ENCODE measurements at places on chromosomes 13 and 19. TPM values are rescaled to one million over a fixed set of nuclear protein-coding genes. Genes with fewer than 3 reads are reported as not detected.
A peak's percentile ranks its signal among the peaks of the same experiment; 100 is the strongest.

GRCh38 chr13:112905619-112905989 lies 63.4 kb upstream of the MCF2L start:
- DNase-seq: no peak

- no peak for DNase-seq
These were observed 8.1 kb upstream of the LILRB4 start for GRCh38 chr19:54654447-54655321.

DNA sequence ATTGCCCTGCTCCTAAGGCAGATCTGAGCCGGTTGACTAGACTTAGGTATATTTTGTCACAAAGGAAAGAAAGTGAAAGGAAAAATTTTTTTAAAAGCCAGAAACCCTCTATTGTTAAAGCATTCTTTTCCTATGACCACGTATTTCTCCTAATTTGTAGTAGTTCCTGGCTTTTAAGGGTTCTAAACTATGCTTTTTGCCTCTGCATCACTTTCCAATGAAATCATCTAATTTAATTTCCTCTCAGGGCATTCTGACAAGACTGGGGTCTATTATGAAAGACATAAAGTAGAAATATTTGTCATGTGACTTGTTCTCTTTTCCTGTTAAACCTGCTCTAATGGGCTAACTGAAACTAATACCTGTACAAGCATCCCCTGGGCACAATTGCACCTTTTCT lies 233.0 kb upstream of the PRR20A start:
- DNase-seq: no peak

The MEIOSIN gene
- total RNA-seq: not detected

The DHDH gene
- 0.41 TPM for total RNA-seq

GRCh38 chr13:36313047-36313969 lies 15.7 kb upstream of the CCDC169 start:
- DNase-seq: no peak

The PRKD2 gene
- 44.1 TPM for total RNA-seq

The TCF3 gene
- total RNA-seq: 56.9 TPM

DNA sequence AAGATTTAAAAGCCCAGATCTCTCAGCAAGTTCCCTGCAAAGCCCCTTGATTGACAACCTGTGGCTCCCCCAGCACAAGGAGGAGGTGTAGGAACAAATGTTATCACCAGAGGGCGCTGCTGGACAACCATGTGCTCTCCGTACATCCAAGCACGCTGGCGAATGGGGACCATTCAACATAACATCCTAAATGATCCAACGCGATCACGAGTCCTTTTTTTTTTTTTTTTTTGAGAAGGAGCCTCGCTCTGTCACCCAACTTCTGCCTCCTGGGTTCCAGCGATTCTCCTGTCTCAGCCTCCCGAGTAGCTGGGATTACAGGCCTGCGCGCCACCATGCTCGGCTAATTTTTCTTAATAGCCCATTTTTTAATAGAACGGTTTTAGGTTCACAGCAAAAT lies 52.0 kb downstream of the NWD1 start:
- peak; percentile 87 for DNase-seq

The TUBA3C gene
- not detected for total RNA-seq

DNA sequence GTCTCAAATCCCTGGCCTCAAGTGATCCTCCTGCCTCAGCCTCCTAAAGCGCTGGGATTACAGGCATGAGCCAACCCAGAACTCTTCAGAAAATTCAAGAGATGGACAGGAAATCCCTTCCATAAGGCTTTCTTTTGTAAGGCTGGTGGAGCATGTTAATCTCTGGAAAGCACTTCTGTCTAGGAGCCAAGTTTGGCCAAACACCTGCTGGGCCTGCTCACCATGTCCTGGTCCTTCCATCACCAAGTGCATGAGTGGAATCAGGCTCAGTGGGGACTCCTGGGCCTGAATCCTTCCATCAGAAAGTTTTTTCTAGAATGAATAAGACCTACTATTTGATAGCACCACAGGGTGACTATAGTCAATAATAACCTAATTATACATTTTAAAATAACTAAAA lies 148.0 kb downstream of the DCLK1 start:
- no peak for DNase-seq

DNA sequence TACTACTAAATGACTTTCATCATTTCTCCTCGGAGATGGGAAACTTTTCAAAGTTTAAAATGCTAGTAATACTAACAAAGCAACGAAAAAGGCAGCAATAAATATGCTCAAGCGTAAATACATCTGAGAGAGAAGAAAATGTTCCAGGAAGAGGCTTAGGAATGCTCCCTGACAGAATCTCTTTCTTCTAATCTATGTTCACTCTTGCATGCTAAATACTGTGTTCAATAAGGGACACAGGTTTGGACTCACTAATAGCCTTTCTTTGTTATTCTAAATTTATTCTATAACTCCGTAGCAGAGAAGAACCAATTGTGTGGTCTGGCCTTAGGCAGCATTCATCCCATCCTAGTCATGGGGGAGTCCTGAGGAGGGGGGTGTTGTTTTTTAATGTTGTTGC lies 823.0 kb downstream of the PCDH9 start:
- DNase-seq: no peak

The MAP4K1 gene
- total RNA-seq: 0.55 TPM

DNA sequence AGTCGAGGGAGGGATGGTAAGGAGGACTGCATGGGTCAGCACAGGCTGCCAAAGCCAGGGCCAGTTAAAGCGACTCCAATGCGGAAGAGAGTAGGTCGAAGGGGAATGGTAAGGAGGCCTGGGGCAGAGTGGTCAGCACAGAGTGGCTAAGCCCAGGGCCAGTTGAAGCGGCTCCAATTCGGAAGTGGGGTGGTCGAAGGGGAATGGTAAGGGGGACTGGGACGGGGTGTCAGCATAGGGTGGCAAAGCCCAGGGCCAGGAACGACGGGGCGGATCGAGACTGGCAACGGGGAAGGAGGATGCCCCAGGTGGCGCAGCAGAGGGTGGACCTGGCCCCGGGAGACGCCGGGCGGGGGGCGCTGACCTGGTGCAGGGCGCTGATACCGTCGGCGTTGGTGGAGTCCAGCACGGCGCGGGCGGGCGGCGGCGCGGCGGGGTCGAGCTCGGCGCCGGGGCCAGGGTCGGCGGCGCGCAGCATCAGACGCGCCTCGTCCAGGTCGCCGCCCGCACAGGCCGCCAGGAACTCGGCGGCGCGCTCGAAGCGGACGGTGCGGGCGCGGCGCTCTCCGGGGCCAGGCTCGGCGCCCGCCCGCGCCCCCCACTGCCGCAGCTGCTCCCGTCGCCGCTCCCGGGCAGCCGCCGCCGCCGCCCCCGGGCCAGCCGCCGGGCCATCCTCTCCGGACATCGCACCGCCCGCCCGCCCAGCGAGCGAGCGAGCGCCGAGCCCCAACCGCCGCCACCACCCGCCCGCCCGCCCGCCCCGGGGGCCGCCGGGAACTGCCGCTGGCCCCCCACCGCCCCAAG lies at the start of gene PPP1R12C:
Gene PPP1R12C, minus strand, starts transcription at position 779 of the 804 bp plus-strand sequence. Its CDS starts 94 bp downstream, at position 685.
- peak; percentile 47 for DNase-seq

DNA sequence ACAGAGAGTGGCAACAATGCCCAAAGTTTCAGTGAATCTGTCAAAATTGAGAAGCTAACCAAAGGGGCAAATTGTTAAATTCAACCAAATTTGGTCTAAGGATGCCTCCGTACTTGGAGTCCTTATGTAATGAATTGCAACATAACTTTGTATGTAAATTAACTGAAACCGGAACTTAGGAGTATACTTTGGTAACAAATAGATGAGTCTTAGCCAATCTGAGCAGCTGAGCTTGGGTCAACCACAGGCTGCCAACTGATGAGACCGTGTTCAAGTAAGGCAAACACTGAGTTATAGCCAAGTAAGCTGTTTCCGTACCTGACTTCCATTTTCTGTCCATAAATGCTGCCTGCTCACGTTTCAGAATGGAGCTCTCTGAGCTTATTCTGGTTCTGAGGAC lies 5.3 kb downstream of the VWA8 start:
- no peak for DNase-seq

The CYP4F2 gene
- total RNA-seq: not detected

GRCh38 chr19:3357992-3358688 lies 8.2 kb upstream of the NFIC start:
- DNase-seq: no peak

DNA sequence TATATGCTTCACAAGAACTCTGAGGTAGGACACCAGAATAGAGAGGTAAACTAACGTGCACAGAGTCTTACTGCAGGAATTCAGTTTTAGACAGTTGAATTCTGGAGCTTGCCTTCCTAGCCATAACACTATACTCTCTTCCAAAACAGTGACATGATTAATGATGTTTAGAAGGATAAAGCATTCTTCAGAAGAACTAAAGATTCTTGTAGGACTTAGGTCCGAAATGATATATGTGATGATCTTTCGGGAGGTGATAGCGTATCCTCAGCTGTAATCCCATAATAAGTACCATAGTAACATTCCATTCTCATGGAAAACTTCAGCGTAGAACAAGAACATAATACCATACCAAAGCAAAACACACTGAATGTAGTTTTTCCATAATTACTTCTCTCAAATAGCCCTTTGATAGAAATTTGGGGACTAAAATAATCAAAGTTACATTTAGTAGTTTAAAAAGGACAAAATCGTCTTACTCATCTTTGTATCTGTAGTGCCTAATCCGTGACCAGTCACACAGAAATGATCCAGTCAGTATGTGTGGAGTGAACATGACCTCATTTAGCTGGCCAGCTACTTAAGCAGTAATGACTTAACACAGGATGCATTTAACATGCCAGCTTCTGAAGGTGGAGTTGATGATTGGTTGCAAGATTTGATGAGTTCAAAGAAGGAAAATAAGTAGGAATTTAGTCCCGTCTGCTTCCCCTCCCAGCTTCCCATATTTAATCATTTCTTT lies 38.4 kb downstream of the PIBF1 start:
- DNase-seq: no peak

DNA sequence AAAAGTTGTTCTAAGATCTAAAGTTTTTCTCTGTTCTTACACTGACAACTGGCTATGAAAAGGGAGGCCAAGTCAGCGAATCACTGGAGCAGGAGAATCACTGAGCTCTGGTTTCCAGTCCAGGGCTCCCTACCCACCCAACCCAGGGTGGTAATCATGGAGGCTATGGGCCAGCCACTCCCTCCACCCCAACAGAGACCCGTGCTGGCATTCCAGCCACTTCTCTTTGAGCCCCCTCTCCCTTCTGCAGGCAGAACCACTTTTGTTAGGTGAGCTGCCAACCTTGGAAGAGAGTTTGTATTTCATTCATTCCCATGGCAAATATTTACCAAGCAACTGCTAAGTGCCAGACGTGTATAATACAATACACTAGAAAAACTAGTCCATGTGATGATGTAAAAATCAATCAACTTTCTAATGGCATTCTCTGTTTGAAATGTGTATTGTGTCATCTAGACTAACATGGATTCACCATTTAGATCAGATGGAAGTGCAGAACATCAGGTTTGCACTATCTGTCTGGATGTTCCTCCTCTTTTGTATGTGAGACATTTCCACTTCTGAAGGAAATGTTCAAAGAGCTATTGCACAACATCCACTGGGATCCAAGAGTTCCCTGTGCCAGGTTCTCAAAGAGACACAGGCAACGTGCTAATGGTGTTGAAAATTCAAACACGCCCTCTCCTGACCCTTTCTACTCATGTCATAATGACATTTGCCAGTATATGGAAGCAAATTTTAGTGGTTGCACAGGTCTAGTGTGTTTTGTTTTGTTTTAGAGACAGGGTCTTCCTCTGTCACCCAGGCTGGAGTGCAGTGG lies 5.3 kb downstream of the MLNR start:
- DNase-seq: no peak

The FGF14 gene
- under 0.01 TPM for total RNA-seq

The PRR12 gene
- total RNA-seq: 6.4 TPM

The RFPL4A gene
- total RNA-seq: not detected

- DNase-seq: no peak
These were observed 512 bp upstream of the ZNF93 start for GRCh38 chr19:19900139-19900728.

DNA sequence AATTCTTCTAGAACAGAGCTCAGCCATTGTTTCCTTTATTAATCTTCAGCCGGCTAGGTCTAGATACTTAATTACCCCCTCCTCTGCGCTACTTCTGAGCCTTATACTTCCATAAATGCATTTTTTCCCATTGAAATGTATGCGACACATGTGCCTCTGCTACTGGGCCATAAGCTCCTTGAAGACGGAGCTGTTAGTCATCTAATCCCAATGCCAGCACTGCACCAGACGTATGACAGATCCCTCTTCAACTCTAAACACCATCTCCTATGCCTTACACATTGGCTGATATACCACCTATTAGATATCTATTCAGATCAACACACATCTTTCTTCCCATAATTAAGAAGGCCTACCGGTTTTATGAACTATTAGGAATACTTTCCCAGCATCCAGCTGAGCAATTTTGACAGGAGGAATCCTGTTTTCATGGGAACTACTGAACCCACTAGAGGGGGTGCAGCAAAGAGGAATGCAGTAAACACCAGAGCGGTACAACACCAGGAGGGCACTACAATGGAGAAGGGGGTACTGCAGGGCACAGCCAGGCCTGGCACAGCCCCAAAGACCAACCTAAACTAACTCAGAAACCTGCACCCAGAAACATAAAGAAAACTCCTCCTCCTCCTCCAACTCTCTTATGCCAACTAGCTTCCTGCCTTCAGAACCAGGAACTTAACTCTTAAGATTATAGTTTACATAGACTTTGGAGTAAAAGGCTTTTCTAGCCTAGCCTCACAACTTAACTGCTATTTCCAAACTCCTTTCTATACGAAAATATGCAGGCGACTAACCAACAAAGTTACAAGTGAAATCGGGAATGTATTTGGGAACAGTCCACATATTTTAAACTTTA lies 18.7 kb downstream of the STK24 start:
- DNase-seq: no peak

- DNase-seq: no peak
These were observed 8.0 kb downstream of the LPAR6 start for GRCh38 chr13:48404952-48405351.

- no peak for DNase-seq
These were observed 8.0 kb downstream of the ABHD13 start for GRCh38 chr13:108226184-108226583.

The ZSWIM9 gene
- 1.5 TPM for total RNA-seq

All from uterus (tissue), 4 donors.